ENCODE measurements at places on chromosomes 12 and 14. TPM values are rescaled to one million over a fixed set of nuclear protein-coding genes. Genes with fewer than 3 reads are reported as not detected.

SRRM4 gene
- not detected for total RNA-seq

STXBP6 gene
- total RNA-seq, result not detected

TSPAN19 gene
- not detected for total RNA-seq

TAS2R46 gene
- 0.36 TPM for total RNA-seq

SIX6 gene
- total RNA-seq, result not detected

SLC17A8 gene
- total RNA-seq, result not detected

SYNDIG1L gene
- total RNA-seq, result not detected

- DNase-seq, result no peak
These were observed 21.6 kb upstream of the TEX22 start for GRCh38 chr14:105376521-105377440.

GRCh38 chr12:66341126-66341525 is 38.8 kb downstream of the HELB start:
- no peak for DNase-seq

- peak; percentile 19 for DNase-seq
These were observed 593 bp downstream of the CFL2 start for GRCh38 chr14:34713681-34714319.

DNA sequence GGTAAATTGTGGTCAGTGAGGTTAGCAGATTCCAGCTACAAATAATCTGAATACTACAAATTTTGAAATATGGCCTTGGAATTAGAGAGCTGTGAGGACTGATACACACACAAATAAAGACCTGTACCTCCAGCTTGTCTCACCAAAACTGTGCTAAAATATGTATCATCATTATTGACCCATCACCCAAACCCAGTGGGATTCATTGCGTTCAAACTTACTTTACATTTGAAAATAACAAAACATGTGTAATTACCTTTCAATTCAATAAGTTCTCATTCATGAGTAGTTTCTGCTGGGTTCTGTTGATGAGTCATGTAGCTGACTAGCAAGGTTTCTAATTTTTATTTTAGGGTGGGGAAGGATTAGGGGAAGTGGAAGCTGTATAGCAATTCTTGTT is 170.9 kb downstream of the MSRB3 start:
- no peak for DNase-seq

DNA sequence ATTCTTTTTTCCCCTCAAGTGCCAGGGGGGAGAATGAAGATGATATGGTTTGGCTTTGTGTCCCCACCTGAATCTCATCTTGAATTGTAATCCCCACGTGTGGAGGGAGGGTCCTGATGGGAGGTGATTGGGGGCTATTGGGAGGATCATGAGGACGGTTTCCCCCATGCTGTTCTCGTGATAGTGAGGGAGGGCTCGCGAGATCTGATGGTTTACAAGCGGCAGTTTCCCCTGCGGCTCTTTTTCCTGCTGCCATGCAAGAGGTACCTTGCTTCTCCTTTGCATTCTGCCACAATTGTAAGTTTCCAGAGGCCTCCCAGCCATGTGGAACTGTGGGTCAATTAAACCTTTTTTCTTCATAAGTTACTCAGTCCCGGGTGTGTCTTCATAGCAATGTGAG is 173.7 kb downstream of the CAND1 start:
- DNase-seq, result no peak

DNA sequence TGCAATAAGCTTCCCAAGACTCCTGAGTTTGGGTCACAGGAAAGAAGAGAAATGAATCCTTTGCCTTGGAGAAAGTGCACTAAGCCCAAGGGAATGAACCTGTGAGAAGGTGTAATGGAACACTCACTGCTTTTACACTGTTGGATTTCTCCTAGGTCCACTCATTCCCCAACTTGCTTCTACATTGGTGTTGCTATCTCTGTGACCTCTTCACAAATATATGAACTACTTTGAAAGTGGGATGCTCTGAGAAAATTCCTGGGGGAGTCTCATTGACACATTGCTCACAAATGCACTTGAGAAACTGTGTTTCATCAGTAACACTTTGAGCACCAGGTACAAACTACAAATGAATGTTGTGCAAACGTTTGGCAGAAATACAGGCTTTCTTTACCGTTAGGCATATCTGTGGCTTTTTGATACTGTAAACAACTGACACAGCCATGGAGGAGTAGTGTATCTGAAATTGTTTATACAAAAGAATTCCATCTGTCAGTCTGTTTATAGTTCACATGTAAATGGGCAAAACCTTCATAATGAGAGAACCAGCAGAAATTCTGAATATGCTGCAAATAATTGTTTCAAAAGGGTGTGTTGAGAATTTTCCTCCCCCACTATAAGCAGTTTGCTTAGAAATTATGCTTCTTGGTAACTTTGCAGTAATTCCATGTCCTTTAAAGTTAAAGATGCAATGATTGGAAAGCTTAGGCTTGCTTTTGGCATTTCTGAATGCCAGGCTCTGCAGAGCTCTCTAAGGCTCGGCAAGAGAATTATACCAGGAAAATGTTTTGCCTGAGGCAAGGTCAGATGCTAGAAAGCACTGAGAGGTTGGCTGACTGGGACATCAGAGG is 348.5 kb upstream of the DDHD1 start:
- DNase-seq, result no peak

- peak; percentile 84 for DNase-seq
These were observed 1.4 kb upstream of the ARHGEF40 start for GRCh38 chr14:21068521-21069387.

DNA sequence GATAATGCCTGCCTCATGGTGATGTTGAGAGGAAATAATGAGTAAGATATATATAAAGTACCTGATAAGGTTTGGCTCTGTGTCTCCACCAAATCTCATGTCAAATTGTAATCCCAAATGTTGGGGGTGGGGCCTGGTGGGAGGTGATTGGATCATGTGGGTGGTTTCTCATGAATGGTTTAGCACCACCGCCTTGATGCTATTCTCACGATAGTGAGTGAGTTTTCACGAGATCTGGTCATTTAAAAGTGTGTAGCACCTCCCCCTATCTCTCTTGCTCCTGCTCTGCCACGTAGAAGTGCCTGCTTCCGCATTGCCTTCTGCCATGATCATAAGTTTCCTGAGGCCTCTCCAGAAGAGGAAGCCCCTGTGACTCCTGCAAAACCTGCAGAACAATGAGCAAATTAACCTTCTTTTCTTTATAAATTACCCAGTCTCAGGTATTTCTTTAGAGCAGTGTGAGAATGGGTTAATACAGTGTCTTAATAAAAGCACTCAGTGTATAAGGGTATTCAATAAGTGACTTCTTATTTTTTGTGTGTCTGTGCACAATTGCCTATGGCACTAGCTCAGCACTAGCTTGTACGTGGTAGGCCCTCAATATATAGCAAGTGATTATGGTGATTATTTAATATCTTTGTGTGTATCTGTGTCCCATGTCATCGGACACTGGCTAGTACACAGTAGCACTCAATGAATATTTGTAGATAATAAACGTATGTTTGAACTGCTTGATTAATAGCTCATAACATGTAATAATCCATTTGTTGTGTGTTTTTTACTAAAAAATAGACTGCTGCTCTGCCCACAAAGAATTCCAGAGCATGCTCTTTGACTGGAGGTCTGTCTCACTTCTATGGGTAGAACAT is 138.1 kb upstream of the LMNTD1 start:
- DNase-seq, result no peak

GRCh38 chr14:59583755-59584154 is 7.1 kb upstream of the CCDC175 start:
- no peak for DNase-seq

DNA sequence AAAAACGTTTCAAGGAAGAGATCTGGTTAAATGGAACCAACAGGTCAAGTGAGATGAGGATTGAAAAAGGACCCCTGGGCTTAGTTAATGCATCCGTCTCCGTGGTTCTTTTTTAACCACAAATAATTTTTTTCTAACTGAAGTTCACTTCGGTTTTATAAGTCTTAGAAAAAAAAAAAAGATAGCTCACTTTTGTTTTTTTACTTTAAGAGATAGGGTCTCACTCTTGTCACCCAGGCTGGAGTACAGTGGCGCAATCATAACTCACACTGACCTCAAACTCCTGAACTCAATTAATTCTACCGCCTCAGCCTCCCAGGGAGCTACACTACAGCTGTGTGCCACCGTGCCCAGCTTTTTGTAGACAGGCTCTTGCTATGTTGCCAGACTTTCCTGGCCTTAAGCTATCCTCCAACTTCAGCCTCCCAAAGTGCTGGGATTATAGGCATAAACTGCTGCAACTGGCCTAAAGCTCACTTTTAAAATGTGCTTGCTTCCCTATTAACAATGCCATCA is 11.8 kb downstream of the HNRNPC start:
- no peak for DNase-seq
